Cardiac septum (tissue), 1 donor: ENCODE measurements at places on chromosomes 4 and X. TPM values are rescaled to one million over a fixed set of nuclear protein-coding genes. Genes with fewer than 3 reads are reported as not detected.

GRCh38 chr4:52877036-52877435, 14.9 kb downstream of the RASL11B start:
- DNase-seq = no peak

DNA sequence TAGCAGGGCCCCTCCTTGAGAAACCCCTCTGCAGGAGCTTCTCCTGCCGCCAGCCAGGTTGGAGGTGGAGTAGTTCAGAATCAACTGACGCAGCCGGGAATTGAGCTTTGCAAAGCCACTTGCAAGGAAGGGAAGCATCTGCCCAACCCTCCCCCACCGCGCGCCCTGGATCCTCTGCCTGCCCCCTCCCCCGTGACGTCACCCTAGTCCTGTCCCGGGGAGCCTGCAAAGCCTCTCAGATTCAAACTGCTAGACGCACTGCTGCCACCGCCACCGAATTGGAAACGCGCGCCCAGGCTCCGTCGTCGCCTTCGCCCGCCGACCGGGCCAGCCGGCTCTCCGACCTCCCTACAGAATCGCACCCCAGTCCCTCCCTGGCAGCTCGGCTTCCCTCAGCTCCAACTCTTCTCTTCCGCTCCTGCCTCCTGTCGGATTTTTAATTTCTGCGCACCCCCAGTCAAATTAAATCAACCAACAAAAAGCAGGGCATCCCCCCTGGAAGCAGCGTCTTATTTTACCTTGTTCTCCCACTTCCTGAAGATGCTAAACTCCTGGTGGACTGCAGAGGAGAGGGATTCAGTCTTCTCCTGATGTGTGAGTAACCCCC, 3.8 kb downstream of the SLITRK2 start:
- DNase-seq = no peak

- DNase-seq = no peak
Measured at GRCh38 chr4:152415980-152416379, 119.9 kb downstream of the FBXW7 start.

GRCh38 chr4:164948975-164949374, 28.5 kb downstream of the TRIM61 start:
- DNase-seq = no peak

CCNG2 gene
- 10.5 TPM for total RNA-seq

RASGEF1B gene
- total RNA-seq = 2.4 TPM
